ENCODE measurements at places on chromosomes 4 and X. TPM values are rescaled to one million over a fixed set of nuclear protein-coding genes. Genes with fewer than 3 reads are reported as not detected.
A peak's percentile ranks its signal among the peaks of the same experiment; 100 is the strongest.

The PNMA3 gene
- 0.32 TPM for total RNA-seq

DNA sequence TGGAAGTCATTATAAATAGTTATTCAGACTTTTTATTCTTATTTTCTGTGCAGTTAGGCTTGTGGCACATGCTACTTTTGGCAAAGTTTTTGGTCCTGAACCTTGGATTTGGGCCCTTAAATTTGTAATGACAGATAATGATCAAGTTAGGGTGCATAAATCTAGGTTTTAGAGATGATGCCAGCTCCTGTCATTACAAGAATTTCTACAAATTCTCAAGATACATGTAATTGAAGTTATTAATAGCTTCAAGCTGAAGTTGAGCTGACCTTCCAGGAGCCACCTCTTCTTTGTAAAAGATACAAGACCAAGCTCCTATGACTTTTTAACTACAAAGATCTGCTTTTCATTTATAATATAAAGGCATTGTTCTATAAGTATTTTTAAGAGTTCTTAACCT is 255.6 kb upstream of the UGT8 start:
- no peak for DNase-seq

DNA sequence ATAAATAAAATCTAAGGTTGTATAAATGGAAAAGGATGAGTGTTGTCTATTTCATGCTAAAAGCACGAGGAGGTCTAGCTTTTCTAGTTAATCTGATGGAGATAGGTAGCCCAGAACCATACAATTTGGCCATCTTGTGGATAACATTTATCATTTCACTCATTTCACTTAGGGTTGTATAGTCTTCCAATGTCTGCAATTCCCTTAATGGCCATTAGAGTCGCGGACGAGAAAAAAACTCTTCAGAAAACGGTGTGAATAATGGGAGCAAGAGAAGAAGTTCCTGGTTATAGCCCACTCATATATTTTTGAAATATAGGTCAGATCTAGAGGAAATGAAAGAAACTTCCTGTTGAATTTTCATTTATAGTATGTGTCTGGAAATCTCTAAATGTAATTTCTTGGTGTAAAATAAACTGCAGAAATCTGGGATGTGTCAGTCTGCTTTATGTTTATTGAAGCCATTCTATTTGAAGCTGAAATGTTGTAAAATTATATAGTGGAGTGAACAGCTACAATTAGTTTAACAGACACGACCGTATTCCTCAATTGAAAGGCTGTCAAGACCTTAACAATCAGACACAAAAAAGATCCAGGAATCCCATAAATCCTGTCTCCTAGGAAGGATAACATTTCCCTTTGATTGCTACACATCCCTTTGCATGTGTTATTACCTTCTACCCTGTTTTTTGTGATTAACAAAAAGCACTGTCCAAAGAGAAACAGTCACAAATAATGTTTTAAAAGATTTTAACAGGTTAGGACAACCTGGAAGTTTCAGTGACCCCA is 47.7 kb upstream of the MGST2 start:
- DNase-seq, result no peak

GRCh38 chrX:55778322-55778721 is 60.8 kb downstream of the RRAGB start:
- DNase-seq, result no peak

DNA sequence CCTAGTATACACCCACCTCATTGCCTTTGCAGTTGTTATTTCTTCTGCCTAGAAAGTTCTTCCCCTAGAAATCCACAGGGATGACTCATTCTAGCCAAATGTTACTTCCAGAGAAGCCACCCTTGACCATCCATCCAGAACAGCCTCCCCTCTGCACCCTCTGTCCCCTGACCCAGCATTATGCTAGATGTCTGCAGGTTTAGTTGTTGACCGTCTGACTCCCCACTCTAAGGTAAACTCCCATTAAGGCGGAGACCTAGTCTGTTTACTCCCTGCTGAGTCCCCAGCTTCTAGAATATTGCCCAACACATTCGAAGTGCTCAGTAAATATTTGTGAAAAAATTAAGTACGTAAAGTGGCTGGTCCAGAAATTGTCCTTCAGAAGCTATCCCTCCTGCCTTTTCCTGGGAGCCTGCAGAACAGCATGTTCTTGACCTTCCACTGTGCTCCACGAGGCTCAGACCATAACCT is 11.0 kb downstream of the SRD5A3 start:
- DNase-seq, result no peak

DNA sequence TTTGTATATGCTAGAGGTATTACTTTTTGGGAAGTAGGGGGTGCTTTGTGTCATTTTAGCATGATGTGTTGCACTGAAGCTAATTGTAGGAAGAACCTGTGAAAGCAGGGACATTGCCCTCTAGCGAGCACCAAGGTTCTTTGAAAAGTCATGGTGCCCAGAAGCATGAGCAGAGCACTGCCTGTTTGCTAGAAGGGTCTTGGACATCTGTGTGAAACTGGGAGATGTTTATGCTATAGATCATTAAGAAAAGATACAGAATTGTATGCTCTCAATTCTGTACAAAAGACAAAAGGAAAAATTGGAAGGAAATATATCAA is 14.7 kb downstream of the GRPR start:
- no peak for DNase-seq

The BEX2 gene
- 23.6 TPM for total RNA-seq

- no peak for DNase-seq
Observed at GRCh38 chrX:19646282-19646681, 131.0 kb upstream of the MAP3K15 start.

DNA sequence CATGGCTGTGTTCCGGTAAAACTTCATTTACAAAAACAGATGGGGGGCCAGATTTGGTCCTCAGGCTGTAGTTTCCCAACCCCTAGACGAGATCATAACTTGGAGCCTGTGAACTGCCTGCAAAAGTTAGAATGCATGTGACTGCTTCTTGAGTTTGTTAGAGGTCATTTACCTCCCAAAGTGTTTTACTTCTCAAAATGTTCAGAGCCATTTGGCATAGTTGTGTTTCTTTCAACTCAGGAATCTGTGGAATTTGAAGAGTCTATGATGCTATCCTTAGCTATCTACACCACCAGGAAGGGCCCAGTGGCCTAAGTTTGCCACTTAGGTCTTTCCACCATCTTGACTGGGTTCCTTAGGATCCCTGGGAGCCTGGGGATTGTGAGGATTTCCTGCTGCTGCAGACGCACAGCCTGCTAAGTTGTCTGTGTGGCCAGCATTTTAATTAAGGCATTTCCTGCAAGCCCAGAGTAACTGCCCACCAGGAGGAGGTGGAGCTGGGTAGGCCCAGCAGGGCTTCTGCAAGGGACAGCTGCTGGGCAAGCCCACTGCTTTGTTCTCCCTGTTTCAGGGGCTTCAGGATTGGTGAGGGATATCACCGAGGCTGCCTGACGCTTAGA is 53.1 kb downstream of the CCNI start:
- DNase-seq, result no peak

The SATL1 gene
- total RNA-seq, result 0.06 TPM

DNA sequence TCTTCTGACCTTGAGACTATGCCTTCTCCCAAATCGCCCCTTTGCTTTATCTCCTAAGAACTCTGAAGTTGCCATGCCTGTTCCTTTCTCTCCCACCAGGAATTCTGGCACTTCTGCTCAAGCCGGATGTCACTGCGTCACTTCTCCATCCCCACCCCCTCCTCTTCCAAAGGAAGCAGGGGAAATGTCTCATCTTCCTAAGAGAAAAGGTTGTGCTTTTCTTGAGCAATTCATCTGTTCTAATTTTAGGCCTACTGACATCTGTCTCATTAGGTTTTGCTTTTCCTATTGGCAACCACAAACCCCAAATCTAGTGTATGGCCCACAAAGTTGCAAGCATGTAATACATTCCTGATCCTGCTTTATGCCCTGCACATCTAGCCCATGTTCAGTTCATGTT is 163.1 kb upstream of the PLAC1 start:
- no peak for DNase-seq

DNA sequence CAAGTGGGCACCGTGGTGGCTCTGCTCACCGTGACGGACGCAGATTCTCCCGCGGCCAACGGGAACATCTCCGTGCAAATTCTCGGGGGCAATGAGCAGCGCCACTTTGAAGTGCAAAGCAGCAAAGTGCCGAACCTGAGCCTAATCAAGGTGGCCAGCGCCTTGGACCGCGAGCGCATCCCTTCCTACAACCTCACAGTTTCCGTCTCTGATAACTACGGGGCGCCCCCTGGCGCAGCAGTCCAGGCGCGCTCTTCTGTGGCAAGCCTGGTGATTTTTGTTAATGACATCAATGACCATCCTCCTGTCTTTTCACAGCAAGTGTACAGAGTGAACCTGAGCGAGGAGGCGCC is 2.7 kb downstream of the FAT4 start:
- peak; percentile 27 for DNase-seq

- DNase-seq, result no peak
Observed at GRCh38 chr4:44720371-44720770, 6.0 kb downstream of the GNPDA2 start.

DNA sequence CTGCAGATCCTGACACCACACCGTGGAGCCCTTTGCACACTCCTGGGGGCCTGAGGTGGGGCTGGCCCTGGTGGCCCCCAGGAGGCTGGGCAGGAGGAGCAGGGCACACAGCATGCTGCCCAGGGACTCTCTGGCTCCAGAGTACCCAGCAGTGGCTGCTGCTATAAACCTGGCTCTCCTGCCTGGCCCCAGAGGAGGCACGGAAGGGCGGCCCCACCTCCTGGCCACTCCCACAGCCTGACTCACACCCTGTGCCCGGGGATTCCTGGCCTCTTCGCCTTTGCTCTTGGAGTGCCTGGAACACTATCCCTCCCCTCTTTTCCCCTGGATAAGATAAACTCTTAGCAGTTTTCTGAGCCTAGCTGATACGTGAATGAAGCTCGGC is at the start of gene PSAPL1:
Gene PSAPL1 (minus strand): TSS at position 165 of the 385 bp plus-strand sequence. CDS start 51 bp downstream, at position 114.
- peak; percentile 66 for DNase-seq

DNA sequence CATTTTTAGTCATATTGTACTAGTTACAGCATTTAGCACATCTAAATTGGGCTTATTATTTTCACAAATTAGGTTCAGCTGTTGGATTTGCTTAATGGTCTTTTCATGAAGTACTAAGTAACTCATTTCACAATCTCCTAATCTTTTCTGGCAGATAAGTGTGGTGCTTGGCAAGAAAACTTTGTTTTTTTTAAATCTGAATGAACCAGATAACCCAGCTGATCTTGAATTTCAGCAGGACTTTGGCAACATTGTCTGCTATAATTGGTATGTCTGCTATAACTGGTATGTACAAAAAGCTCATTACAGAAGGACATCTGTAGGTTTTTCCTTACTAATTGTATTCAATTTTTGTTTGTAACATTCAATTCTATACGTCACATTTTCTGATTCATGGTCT is 22.7 kb downstream of the WDR19 start:
- no peak for DNase-seq

All from mucosa of gallbladder (tissue), 1 donor.